ENCODE measurements at places on chromosomes 1 and 21.

- no peak for DNase-seq
These were observed 159.9 kb upstream of the HMCN1 start for GRCh38 chr1:185574139-185574875.

DNA sequence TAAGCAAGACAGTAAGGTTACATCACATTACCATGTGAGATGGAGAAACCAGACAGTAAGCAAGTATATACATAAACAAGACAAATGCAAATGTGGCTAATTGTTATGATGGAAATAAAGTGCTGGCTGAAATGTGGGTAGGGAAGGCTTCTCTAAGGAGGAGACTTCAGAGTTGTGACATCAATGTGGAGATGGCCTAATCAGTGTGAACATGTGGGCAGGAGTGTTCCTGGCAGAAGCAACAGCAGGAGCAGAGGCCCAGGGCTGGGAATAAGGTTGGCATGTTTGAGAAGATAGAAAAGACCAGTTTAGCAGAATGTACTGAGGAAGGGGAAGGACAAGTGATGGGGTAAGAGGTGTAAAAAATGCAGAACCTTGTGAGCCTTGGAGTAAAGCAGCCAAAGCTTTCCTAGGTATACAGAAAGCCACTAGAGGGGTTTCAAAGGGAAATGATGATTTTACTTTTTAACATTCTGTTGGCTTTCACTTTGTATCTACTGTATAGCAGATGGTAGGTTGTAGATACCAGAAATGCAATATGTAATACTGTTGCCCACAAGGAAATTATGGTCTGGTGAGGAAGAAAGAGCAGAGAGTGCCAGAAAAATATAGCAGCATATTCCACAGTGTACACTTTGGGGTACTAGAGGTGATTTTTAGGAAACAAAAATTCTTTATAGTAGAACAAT is 197.4 kb downstream of the FGGY start:
- DNase-seq: no peak

DNA sequence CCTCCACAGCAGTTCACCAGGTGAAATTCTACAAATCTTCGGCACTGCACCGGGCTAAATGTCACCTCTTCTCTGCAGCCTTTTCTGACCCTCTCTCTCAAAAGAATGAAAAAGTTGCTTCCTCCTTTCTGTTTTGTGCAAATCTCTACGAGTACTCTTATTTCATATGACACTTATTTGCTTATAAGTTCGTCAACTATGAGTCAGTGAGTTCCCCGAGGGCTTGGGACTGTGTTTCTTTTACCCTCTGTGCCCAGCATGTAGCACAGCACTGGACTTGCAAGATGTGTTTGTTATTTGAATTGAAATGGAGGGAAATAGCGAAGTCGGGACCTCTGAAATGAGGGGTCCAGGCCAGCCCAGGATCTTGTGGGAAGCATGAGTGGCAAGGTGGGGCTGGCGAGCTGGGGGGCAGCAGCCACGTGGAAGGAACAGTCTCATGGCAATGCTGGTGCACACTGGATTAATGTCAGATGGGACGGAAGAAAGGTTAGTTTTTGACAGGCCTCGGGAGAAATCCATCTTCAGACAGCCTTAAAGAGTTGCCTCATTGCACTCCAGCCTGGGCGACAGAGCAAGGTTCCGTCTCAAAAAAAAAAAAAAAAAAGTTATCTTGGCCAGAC is 6.2 kb downstream of the SLC6A9 start:
- DNase-seq: no peak

DNA sequence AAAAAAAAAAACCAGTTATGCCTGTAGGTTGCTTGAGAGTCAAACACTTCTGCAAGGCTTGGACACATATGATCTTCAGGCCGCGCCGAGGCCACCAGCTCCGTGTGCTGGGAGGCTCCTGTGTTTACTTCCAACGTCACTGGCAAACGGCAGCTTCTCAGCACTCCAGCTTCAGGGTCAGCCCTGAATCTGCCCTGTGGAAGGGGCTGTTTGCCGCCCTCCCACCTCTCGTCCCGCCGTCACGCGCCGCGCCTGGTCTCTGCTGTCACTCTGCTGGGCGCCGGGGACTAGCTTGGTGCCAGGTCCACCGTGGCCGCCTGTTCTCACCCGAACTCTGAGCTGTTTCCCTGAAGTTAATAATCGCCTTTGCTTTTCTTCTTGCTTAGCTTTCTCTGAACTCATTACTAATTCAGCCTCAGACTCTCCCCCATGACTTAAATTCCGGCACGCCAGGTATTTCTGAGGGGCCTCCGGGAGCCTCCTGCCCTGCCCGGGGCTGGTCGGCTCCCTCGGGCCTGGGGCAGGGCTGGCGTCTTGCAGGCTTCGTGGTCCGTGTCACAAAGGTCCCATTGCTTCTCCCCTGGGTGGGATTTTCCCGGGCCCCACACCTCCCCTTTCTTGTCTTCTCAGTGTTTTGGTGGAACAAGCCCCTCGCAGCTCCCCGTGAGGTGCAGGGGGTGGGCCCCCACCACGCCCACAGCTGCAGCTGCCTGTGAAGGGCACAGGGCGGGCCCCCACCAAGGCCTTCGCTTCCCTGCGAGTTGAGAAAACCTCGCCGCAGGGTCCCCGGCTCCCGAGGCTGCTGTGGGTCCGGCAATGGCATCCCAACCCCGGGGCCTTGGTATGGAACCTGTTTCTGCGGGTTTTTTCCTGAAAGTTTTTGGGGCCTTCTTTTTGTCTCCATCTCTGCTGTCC is 14.6 kb upstream of the C1orf159 start:
- no peak for DNase-seq

- DNase-seq: no peak
These were observed 45.2 kb downstream of the SAMSN1 start for GRCh38 chr21:14500873-14501272.

DNA sequence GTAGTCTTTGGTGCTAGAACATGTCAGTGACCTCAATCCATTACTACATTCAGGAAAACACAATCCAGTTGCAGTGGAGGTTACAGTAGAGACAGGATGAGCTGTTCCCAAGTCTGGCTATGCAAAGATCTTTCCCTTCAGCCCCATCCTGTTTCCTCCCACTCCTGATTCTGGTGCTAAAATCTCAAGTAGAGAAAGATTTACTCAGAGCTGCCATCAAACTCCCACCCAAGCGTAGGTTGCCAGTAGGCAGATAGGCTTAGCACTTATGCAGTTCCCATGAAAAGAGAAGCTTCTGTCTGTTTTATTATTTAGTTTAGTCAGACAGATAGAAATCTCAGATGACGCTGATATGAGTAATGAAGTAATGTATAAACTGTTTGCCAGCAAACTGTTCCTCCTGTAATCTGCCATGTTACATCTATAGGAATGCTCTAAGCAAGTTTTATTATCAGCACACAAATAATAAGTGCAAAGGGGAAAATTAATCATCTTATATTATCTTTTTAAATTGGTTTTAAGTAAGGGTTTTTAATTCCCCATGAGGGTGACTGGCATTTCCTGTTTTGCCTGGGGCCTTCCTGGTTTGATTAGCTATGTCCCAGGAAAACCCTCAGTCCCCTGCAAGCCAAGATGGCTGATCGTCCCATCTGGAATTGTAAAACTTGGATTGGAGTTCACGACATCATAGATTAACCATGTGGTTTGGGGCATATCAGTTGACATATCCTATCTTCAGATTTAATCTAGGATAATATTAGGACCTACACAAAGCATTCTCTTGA is 188.3 kb upstream of the PALMD start:
- DNase-seq: no peak

DNA sequence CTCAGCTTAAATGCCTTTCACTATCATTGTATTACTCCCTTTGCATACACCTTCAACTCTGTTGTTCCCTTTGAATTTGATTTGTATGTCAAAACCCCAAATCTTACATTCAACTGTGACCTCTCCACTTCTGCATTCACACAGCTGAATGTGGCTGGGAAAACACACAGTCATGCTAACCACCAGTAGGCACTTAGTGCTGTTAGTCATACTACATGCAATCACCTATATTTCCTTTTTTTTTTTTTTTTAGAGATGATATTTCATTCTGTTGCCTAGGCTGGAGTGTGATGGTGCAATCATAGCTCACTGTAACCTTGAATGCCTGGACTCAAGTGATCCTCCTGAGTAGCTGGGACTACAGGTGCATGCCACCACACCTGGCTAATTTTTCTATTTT is 16.2 kb downstream of the BTBD8 start:
- no peak for DNase-seq

- no peak for DNase-seq
These were observed 145.2 kb downstream of the TNR start for GRCh38 chr1:175597969-175598765.

GRCh38 chr1:198125995-198126735 is 30.6 kb upstream of the NEK7 start:
- no peak for DNase-seq

DNA sequence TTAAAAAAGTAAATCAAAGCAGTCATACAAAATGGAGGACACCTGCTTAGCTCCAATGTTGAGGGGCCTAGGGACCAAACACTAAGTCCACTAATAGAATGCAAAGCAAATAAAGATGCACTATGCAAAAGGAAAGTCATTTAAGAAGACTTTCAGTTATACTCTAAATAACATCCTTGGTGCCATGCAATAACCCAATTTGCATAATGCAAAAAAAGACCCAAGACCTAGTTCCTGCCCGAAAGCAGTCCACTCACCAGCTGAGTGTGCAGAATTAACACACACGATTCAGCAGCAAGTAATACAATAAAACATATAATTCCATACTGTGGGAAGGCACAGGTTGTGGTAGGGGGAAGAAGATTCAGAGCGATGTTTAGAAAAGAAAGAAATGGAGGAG is 101.8 kb downstream of the TGFBR3 start:
- no peak for DNase-seq

DNA sequence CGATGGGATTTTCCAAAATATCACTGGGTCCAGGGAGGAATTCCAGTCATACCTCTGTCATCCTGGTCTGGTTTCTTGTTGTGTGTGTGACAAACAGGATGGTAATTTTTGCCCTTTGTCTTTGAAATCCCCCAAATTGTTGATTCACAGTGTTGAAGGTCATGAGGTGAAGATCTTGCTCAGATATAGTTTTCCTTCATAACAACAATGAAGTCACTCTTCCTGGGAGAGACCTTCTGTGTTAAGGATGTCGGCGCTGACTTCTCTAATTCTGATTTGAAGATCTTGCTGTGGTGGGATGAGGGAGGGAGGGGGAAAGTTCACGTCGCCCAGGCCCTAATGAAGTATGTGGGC is 32.2 kb upstream of the MPZL1 start:
- DNase-seq: no peak

GRCh38 chr21:45502006-45502345 is 40.3 kb downstream of the SLC19A1 start:
- no peak for DNase-seq

GRCh38 chr21:35840197-35840799 is 220.0 kb downstream of the SETD4 start:
- peak; percentile 42 for DNase-seq

GRCh38 chr21:45067462-45068285 is 6.7 kb upstream of the ADARB1 start:
- no peak for DNase-seq

DNA sequence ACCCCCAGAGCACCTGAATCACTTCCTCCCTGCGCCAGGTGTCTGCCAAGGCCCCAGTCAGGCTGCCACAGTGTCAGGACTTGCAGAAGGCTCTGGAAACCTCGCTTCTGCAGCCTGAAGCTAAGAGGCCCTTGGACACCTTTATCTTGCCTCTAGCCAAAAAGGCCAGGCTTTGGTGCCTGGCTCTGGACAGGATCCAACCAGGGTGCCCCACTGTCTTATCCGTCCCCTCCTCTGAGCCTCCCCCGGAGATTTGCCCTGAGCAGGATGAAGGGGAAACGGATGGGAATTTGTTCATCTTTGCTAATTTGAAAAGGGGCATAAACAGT is 12.8 kb upstream of the CLSTN1 start:
- no peak for DNase-seq

GRCh38 chr1:191992118-191992517 is 166.1 kb upstream of the RGS18 start:
- no peak for DNase-seq

- DNase-seq: no peak
These were observed 141.8 kb downstream of the TOMM20 start for GRCh38 chr1:234986750-234987414.

GRCh38 chr1:224592636-224593582 is 23.2 kb upstream of the CNIH3 start:
- DNase-seq: no peak

- no peak for DNase-seq
These were observed 514.1 kb upstream of the PKN2 start for GRCh38 chr1:88169939-88170338.

DNA sequence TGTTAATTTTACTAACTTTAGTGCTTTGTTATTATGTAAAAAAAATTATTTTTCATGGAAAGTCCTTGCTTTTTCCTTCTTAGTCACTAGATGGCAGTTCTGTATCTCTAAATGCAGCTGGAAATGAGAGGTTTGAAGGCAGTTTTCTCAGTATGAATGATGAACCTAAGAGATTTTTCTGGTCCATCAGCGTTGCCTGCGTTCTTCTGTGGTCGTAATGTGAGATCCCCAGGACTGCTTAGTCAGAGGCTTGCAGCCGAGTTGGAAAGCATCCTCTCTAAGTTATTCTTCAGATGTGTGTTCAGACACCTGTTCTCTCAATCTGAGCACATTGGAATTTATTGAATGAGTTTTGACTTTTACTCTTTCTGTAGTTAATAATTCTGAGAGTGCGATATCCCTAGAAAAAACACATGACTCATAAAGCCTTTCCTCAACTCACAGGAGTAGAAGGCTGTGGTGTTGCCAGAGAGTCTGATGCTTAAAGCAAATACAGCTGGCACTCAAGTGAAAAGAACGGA is 99.3 kb downstream of the FMN2 start:
- no peak for DNase-seq

- DNase-seq: no peak
These were observed 103.0 kb downstream of the SSBP3 start for GRCh38 chr1:54302951-54303843.

GRCh38 chr21:40433538-40433937 is 413.4 kb downstream of the DSCAM start:
- no peak for DNase-seq

- no peak for DNase-seq
These were observed 37.5 kb upstream of the C1orf105 start for GRCh38 chr1:172382990-172383389.

DNA sequence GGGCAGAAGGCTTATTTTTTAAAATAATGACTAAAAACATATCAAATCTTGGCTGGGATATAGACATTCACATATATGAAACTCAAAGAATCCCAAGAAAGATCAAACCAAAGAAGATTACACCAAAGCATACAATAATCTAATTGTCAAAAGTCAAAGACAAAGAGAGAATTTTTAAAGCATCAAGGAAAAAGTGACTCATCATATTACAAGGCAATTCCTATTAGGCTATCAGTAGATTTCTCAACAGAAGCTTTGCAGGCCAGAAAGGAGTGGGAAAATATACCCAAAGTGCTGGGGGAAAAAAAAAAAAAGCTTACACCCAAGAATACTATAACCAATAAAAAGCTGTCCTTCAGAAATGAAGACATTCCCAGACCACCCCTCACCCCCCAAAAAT is 375.6 kb downstream of the BRINP2 start:
- no peak for DNase-seq
